ENCODE measurements at places on chromosomes 5 and 9.

DNA sequence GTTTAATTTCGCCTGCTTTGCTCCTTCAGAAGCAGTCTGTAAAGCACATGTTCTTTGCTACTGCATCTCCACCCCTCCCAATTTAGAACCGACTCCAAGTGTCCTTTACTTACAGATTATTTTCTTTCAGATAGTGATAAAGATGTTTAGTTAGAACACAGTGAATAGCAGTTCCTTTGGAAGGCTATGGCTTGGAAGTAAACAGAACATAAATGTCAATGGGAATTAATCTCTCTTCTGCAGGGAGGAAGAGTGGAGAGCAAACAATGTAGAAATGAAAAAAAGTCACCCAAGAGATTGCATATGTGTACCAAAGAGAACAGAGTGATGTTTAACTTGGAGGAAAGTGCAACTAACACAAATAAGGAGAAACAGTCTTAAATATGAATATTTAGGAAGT is 4.2 kb upstream of the CARTPT start:
- no peak for DNase-seq

- DNase-seq = no peak
Observed at GRCh38 chr9:137956688-137957385, 79.3 kb downstream of the CACNA1B start.

- DNase-seq = no peak
Observed at GRCh38 chr5:179914032-179914755, 6.5 kb upstream of the TBC1D9B start.

- DNase-seq = no peak
Observed at GRCh38 chr9:99436616-99437015, 214.5 kb downstream of the SEC61B start.

- DNase-seq = no peak
Observed at GRCh38 chr5:40291338-40291737, 388.4 kb upstream of the PTGER4 start.

- DNase-seq = no peak
Observed at GRCh38 chr9:118836891-118837290, 532.3 kb downstream of the BRINP1 start.

GRCh38 chr9:108478431-108479332 is 377.1 kb downstream of the ACTL7B start:
- DNase-seq = no peak

GRCh38 chr5:134451936-134452505 is 40.3 kb upstream of the CDKN2AIPNL start:
- no peak for DNase-seq

- DNase-seq = no peak
Observed at GRCh38 chr5:166625210-166625865, 1666.1 kb upstream of the WWC1 start.

- no peak for DNase-seq
Observed at GRCh38 chr5:73997960-73998359, 372.0 kb downstream of the ARHGEF28 start.

GRCh38 chr9:121286973-121287741 is 19.2 kb downstream of the GSN start:
- no peak for DNase-seq

DNA sequence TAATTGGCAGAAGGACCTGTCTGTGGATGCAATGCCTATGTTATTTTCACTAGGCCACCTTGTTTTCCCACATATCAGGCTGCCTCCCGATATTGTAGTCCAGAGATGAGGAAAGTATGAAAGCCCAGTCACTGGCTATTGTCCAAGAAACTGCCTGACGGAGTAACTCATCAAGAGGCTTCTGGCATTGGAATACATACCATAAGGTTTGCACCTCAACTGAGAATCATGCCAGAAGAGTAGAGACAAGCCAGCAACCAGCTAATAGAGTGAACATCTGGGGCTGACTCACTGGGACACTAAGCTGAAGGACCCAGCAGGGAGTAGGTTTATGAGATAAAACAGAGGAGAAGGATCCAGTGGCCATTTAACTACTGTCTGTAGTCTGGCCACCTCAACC is 137.2 kb upstream of the FST start:
- no peak for DNase-seq

- no peak for DNase-seq
Observed at GRCh38 chr5:24226479-24226878, 418.3 kb downstream of the CDH10 start.

DNA sequence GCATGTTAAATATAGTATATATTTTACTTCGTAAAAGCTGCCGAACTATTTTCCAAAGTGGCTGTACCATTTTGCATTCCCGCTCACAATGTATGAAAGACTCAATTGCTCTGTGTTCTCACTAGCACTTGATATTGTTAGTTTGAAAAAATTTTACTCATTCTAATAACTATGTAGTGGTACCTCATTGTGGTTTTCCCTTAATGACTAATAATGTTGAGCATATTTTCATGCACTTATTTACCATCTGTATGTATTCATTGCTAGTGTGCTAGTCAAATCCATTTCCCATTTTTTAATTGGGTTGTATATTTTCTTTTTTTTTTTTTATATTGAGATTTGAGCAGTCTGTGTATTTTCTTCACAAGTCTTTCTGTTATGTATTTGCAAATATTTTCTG is 58.4 kb downstream of the RANBP17 start:
- DNase-seq = no peak

GRCh38 chr9:134152022-134152448 is 12.3 kb downstream of the RNU6ATAC start:
- no peak for DNase-seq

DNA sequence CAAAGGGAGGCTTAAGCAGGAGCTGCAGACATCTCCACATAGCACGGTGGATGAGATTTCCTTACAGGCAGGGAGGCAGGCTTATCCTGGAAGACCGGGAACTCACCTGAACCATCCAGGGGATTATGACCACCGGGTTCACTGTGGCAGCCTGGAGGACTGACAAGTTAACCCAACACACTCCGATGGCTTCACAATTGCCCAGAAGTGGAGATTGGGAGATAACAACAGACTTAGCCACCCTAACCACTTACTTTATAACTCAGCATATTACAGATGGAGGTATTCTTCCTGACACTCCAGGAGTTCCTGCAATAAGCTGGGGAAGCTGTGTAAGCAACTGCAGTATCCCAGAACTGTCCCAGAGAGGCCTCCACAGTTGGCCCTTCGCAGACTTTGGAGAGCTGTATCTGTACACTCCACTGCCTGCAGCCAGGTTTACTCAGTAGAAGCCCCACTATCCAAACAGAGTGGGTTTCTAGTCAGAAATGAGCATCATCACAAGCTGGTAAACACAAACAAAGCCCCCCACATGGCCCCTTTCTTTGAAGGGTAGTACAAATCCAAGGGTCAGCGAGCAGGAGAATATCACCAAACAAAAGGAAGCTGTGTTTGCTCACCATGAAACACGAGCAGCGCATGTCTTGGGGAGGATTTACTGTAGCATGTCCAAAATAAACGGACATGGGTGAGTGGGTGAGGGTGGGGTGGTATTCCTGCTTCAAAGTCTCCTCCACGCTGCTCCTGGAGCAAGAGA is 462.2 kb downstream of the RASEF start:
- no peak for DNase-seq

GRCh38 chr5:158056130-158056825 is 197.3 kb upstream of the CLINT1 start:
- DNase-seq = no peak

DNA sequence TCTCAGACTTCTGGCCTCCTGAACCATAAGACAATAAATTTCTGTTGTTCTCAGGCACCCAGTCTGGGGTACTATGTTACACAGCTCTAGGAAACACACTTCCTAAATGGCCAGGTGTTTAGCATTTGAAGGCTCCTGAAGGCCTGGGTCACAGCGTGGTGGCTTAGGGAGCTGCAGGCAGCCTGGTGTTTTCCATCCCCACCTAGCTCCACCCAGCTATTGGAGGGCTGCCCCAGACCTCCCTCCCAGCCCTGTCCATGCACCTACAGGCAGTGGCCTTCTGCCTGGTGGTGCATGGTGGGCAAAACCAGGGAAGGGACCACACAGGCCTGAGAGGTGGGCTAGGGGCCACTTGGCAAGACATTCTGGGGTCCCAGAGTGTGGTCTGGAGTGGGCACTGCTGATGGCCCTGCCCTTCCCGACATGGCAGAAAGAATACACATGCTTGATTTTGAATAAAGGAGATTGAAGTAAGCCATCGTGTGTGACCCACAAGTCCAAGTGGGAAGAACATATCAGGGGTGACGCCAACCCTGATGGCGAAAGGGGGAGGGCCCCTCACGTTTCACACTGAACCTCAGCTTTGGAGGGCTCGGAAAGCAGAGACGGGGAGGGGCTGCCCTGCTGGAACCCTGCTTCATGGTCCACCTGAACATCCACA is 1.3 kb upstream of the SUSD3 start:
- DNase-seq = no peak

DNA sequence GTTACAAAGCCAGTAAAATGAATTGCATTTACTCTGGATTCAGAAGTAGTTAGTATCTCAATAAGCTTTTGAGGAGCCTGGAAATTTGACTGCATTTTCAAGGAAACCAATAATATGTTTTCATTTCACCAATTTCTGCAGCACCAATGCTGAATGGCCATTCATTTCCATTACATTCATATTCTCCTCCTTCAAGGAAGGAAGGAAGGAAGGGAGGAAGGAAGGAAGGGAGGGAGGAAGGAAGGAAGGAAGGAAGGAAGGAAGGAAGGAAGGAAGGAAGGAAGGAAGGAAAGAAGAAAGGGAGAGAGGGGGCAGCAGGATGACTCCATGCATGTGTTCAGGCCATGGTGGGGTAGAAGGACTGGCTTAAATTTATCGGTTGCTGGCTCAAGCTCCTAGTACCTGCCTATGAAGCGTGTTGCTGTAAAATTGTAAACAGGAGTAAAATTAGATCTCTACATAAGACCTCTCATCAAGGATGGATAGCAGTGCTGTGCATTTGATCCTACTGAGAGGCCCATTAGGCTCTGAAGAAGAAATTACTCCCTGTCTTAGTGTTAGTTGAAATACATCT is 498.8 kb upstream of the TNC start:
- DNase-seq = no peak

- no peak for DNase-seq
Observed at GRCh38 chr9:114238891-114239875, 83.7 kb upstream of the ORM1 start.

DNA sequence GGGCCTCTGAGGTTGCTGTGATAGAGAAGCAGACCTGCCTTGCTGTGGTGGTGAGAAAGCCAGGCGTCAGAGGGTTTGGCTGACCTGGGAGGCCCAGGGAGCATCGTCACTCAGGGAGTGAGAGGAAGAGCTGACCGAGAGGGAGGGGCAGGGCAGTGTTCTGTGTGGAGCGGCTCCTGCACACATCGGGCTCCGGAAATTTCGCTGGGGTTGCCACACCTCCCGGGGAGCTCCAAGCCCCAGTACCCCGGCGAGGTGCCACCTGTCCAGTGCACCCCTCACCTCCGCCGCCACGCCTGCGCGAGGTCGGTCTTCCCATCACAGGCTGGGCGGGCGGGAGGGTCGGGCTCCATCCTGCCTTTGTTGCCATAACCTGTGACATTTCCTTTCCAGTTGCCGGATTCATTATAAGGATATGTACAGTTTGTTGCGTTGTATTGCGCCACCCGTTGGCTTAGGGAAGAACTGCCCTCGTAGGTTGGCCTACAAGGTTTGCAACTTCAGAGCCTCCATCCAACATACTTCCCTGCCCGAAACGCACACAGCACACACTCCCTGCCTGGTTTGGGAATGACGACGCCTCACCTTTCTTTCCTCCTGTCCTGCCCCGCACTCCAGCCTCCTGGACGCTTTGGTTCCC is 223.2 kb downstream of the CACNA1B start:
- no peak for DNase-seq

DNA sequence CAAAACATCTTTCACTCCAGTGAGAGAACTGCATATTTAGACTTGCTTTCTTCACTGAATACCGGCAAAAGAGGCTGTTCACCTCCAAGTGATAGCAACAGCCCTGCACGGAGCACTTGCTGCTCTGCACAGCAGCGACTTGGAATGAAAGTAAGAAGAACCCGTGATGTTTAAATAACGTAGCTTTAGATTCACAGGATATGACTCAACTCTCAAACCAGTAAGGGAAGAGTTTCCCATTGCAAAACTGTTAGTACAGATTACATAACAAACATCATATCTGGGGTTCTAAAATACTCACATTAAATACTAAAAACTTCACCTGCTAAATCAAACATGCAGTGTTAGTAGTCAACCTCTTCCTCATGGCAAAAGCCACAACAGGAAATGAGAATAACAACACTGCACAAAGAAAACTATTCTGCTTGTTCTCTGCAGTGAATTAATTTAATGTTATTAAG is 203.4 kb downstream of the MCTP1 start:
- no peak for DNase-seq

GRCh38 chr9:94210616-94211603 is 48.2 kb upstream of the ZNF169 start:
- no peak for DNase-seq

- DNase-seq = peak; percentile 18
Observed at GRCh38 chr5:16791036-16791705, 144.9 kb downstream of the MYO10 start.

DNA sequence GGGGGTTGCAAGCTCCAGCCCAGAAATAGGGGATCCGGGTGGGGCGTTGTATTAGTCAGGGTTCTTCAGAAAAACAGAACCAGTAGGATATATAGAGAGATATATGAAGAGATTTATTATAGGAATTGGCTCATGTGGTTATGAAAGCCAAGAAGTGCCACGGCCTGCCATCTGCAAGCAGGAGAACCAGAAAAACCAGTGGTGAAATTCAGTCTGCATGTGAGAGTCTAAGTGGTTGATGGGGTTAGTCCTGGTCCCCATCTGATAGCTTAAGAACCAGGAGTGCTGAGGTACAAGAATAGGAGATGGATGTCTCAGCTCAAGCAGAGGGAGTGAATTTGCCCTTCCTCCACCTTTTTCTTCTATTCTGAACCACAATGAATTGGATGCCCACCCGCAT is 123.4 kb upstream of the APC start:
- DNase-seq = no peak

Data from stimulated activated CD4-positive, alpha-beta T cell treated with anti-CD3 and anti-CD28 coated beads, TNF-alpha, amount 100 ng/mL, for 48 hours (primary cell).